ENCODE measurements at places on chromosomes 4 and X. TPM values are rescaled to one million over a fixed set of nuclear protein-coding genes. Genes with fewer than 3 reads are reported as not detected.

The RHOXF2B gene
- not detected for total RNA-seq

The MAGEC3 gene
- not detected for total RNA-seq

The NIPAL1 gene
- 0.47 TPM for total RNA-seq

The RAB9B gene
- 0.56 TPM for total RNA-seq

The MAGED2 gene
- total RNA-seq: 224 TPM

The PLAC8 gene
- total RNA-seq: 1.1 TPM

The CT45A1 gene
- not detected for total RNA-seq

The MAGEA10 gene
- not detected for total RNA-seq

The MTCP1 gene
- total RNA-seq: 9.9 TPM

The MAPK10 gene
- 0.17 TPM for total RNA-seq

The RNF128 gene
- total RNA-seq: 0.17 TPM

The C4orf50 gene
- under 0.01 TPM for total RNA-seq

The DYNLT3 gene
- 34.0 TPM for total RNA-seq

The ARL9 gene
- total RNA-seq: not detected
